ENCODE measurements at places on chromosomes 2 and 18. TPM values are rescaled to one million over a fixed set of nuclear protein-coding genes. Genes with fewer than 3 reads are reported as not detected.
A peak's percentile ranks its signal among the peaks of the same experiment; 100 is the strongest.

- DNase-seq: no peak
These were observed 69.6 kb downstream of the PHLPP1 start for GRCh38 chr18:62784966-62785413.

GRCh38 chr2:205148755-205149154, 533.5 kb upstream of the NRP2 start:
- no peak for DNase-seq

- DNase-seq: no peak
These were observed 34.3 kb downstream of the ARHGAP15 start for GRCh38 chr2:143163499-143163898.

GRCh38 chr2:162075689-162076132, 1.7 kb upstream of the DPP4 start:
- DNase-seq: no peak

DNA sequence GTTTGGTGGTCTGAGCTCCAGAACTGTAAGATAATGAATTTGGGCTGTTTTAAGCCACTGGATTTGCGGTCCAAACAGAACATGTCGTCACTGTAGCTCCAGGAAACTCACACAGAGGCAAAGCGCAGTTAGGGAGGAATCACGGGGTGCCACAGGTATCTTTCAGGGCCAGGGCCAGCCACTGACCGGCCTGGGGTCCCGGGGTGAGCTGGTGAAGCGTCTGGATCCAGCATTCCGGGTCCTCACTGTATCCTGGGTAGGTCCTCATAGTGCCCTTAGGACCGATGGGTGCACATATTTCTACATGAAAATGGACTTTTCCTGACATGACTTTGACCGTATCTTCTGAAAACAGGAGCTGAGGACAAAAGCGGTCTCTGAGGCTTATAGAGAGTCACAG, 196.0 kb upstream of the HDAC4 start:
- no peak for DNase-seq

- DNase-seq: no peak
These were observed 185.0 kb upstream of the CHAC2 start for GRCh38 chr2:53582556-53582955.

The AMER3 gene
- not detected for total RNA-seq

- DNase-seq: no peak
These were observed 287.0 kb downstream of the ALPK2 start for GRCh38 chr18:58341916-58342315.

The PKDCC gene
- not detected for total RNA-seq

DNA sequence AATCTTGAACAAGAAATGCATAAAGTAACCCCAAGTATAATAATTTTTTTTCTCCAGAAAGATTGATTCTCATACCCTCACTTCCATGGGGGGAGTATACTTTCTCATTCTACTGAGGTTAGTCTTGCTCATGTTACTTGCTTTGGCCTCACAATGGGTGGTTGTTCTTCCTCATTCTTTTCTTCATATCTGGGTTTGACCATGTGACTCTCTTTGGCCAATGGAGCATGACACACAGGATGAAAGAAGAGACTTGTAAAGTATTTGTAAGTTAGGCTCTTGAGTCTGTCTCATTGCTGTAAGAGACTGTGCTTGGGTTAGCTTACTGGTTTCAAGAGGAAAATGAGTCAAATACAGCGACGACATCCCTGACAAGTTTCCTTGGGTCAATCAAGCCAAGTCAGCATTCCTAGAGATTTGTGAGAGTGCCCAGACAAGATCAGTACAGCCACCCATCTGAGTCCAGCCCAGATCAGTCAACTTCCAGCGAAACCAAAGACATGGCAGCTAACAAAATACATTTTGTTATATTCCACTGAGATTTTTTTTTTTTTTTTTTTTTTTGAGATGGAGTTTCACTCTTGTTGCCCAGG, 970.2 kb downstream of the BCL11A start:
- DNase-seq: no peak

The CDCA7 gene
- total RNA-seq: 80.4 TPM

DNA sequence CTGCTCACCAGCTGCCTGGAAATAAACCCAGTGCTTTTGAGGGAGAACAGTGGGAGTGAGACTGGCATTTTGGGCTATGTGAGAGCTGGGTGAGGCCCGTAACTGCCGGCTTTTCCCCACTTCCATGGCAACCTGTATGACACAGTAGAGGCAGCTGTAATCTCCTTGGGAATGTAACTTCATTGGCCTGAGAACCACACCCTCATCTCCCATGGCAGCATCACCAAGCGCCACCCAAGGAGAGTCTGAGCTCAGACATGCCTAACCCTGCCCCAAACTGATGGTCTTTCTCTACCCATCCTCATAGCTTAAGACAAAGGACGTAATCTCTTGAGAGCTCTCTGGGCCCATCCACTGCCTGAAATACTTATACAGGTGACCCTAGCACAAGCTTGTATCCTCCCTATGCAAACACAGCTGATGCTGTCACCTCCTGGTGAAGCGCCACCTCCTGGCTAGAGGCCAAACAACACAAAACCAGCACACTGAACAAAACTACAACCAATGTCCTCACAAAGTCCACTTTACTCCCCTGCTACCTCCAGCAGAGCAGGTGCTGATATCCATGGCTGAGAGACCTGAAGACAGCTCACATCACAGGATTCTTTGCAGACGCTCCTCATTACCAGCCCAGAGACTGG, 763.4 kb upstream of the NRXN1 start:
- peak; percentile 20 for DNase-seq

DNA sequence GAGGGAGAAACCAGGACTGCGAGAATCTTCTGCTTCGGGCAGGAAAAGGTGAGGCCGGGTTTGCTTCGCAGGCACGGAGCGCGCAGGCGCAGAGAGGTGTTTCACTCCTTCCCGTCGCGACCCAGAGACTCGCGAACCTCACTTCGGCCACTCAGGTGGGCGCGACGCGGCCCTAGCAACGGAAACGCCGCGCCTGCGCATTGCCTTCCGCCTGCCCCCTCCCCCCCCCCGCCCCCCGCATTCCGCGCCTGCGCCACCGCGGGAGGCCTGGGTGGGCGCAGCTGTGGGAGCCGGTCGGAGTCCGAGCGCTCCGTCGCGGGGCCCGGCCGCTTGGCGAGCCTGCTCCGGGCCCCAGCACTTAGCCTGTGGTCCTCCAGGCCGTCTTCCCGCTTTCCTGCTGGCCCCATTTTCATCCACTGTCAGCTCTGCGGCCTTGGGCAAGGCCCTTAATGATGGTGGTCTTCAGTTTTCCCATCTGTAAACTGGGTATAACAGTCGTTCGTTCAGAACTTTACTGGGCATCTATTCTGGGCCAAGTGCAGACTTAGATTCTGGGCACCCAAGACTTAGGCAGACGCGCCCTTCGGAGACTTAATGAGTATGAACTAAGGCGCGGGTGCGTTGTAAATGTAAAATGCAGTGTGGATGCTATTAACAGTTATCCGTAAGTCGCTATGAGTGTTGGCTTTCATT, 62.1 kb upstream of the ACKR3 start:
- peak; percentile 75 for DNase-seq

The HOXD11 gene
- total RNA-seq: not detected

GRCh38 chr2:234623521-234623991, 126.7 kb upstream of the ARL4C start:
- DNase-seq: no peak

DNA sequence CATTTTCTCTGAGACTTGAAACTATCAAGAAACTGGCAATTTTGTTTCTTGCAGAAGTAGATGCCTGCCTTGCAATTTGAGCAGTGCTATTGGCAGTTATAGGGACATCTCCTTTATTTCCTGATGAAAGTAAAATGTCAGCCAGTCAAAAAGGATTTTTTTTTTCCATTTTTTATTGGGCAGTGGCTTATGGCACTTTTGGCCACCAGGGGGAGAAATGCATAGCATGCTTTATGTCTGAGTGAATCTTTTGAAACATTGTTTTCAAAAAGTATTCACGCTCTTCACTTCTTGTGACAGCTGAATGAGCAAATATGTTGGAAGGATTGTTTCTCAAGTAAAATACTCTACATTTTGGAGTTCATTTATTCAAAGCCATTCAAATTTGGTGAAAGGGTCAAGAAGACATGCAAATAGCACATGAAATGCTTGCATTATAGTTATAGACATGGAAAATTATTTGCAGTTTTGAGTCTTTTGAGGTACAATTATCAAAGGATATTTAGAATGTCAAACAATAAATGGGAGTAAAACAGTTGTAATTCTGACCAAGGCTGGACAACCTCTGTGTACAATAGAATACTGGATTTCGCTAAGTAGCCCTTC, 491.0 kb downstream of the CDH2 start:
- DNase-seq: peak; percentile 23

DNA sequence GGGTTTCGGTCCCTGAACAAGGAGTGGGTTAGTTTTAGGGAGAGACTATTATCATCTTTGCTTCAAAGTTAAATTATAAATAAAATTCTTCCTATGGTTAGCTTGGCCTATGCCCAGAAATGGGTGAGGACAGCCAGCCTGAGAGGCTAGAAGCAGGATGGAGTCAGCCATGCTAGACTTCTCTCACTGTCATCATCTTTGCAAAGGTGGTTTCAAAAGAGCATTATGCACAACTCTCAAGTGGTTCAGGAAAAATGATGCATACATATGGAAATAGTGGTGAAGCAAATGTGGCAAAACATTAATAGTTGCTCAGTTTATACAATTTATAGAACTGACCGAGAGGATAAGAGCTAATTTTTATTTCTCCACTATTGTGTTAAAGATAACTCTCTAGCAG, 283.9 kb upstream of the FBXO11 start:
- DNase-seq: no peak

- no peak for DNase-seq
These were observed 73.0 kb upstream of the YWHAQ start for GRCh38 chr2:9703701-9704221.

DNA sequence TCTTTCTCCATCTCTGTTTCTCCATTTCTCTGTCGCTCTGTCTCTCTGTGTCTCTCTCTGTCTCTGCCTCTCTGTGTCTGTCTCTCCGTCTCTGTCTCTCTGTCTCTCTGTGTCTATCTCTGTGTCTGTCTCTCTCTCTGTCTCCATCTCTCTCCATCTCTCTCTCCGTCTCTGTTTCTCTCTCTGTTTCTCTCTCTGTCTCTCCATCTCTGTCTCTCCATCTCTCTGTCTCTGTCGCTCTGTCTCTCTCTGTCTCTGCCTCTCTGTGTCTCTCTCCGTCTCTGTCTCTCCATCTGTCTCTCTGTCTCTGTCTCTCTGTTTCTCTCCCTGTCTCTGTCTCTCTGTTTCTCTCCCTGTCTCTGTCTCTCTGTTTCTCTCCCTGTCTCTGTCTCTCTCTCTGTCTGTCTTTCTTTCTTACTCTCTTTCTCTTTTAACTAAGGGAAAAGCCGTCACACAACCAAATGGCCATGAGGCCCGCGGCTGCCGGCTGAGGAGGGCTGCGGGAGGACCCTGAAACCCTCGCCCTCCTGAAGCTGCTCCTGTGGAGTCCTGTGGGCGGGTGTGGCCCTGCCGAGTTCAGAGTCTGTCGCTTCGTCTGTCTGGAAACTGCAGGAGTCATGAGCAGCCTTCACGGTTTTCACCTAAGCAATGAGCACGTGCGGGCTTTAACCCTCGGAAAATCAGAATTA, 29.3 kb downstream of the NFATC1 start:
- no peak for DNase-seq

GRCh38 chr2:141728886-141729285, 401.9 kb downstream of the LRP1B start:
- no peak for DNase-seq

- no peak for DNase-seq
These were observed 13.4 kb upstream of the GLS start for GRCh38 chr2:190867212-190867611.

The TUBB6 gene
- 7.2 TPM for total RNA-seq

The RAX gene
- not detected for total RNA-seq

DNA sequence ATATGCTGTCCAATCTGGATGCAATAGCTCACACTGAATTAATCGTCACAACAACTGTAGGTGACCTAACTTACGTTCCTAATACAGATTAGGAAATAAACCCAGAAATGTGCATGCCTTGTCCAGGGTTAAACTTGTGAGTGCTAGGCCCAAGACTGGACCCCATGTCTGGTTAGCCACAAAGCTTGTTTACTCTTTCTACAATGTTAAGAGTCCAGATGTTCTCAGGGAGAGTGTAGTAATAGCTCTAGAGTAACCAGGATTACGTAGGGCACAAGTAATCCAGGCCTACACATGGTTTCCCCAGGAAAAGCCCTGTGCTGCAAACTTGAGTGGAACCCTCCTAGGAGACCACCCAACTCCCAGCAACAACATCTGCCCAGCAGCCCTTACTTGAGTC, 26.2 kb downstream of the TRIB2 start:
- DNase-seq: no peak

The ALPG gene
- total RNA-seq: not detected

GRCh38 chr2:118431586-118431985, 343.3 kb downstream of the INSIG2 start:
- no peak for DNase-seq

- no peak for DNase-seq
These were observed 164.0 kb downstream of the MYO3B start for GRCh38 chr2:170341684-170342623.

GRCh38 chr2:137508739-137509384, 455.4 kb upstream of the HNMT start:
- DNase-seq: no peak

The ADGRF3 gene
- total RNA-seq: 4.1 TPM

The SNTG2 gene
- total RNA-seq: 0.25 TPM

The RESP18 gene
- total RNA-seq: not detected

GRCh38 chr2:119650846-119651370, 28.1 kb upstream of the TMEM177 start:
- DNase-seq: no peak

- DNase-seq: peak; percentile 38
These were observed 52.1 kb upstream of the ANKRD62 start for GRCh38 chr18:12041561-12041960.

The KLHL30 gene
- not detected for total RNA-seq
